Naive thymus-derived CD8-positive, alpha-beta T cell (primary cell): ENCODE measurements at places on chromosomes 5 and 9. TPM values are rescaled to one million over a fixed set of nuclear protein-coding genes. Genes with fewer than 3 reads are reported as not detected.

DNA sequence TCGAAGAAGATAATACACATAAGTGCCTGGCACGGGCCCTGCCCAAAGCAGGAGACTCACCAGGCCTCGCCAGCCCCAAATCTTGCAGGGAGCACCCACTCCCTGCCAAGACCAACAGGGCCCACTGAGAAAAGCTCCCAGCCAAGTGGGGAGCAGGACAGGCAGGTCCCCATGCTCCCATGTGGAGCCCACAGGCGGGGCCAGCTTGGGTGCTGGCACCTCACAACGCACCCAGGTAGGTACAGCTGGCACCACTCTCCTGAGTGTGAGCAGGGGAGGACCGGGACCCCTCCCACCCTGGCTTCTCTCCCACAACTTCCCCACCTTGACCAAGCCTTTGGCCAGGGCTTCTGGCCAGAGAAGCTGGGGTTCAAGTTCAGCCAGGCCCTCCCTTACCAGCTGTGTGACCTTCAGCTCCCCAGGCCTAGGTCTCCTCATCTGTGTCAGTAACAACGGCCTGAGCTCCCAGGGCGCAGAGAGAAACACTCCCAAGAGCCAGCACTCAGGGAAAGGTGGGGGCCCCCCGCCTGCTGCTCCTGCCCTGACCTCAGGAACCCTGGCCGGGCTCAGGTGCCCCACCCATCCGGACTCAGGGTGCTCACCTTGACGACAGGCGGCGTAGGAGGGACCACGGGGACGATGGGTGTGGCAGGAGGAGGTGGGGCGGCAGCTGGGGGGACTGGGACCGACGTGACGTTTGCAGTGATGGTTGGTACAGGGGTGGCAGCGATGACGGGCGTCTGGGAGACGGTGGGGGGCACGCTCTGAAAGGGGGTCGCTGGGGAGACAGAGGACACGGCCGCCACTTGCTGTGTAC lies 17.8 kb downstream of the BRD3 start:
- H3K4me3 ChIP-seq = no peak overlapping the region
- no peak overlapping the region for H3K27ac ChIP-seq
- H3K36me3 ChIP-seq = no peaks in the 10 kb centered on the region

- H3K4me3 ChIP-seq = no peak overlapping the region
- no peak for DNase-seq
- no peaks in the 10 kb centered on the region for H3K27me3 ChIP-seq
- H3K27ac ChIP-seq = no peak overlapping the region
- H3K4me1 ChIP-seq = peaks cover 21% of the 10 kb centered on the region
Measured at GRCh38 chr5:87300744-87301143, 33.1 kb downstream of the RASA1 start.

DNA sequence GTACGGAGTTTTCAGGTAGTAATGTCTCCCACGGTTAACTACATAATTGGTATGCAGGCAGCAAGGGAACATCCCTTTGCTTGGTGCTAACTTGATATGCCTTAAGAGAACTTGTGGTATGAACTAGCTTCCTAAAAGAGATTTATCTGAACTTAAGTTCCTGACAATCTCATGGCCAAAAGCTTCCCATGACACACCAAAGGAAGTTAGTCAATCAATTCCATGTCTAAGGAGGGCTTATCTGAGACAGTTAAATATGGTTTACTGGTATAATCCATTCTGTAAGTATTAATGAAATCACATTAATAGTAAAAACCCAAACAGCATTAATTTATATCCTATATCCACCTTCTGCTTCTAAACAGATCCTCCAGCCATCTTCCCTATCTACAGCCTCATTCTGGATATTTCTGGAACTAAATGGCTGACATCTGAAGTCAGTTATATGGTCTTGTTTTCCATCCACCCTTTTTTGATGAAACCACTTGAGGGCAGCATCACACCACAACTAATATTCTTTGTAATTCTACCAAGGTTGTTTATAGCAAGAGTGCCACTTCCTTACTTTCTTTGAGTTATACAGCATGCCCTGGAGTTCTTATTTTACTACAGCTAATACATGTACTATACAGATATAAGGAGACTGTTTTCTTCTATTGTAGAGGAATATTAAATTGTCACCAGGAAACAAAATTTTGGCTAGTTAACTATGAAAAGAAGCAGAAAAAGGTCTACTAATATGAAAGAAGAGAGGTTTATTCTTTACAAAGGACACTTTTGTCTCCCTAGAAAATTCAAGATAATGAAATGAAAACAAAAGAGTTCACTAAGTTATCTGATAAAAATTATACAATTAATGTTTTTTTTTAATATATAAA lies 34.7 kb downstream of the SHOC1 start:
- no peaks in the 10 kb centered on the region for H3K36me3 ChIP-seq

GRCh38 chr9:81052846-81053245 lies 636.5 kb downstream of the TLE1 start:
- no peaks in the 10 kb centered on the region for H3K27me3 ChIP-seq
- no peaks in the 10 kb centered on the region for H3K4me1 ChIP-seq
- H3K36me3 ChIP-seq = no peaks in the 10 kb centered on the region
- DNase-seq = no peak
- no peak overlapping the region for H3K4me3 ChIP-seq
- no peak overlapping the region for H3K27ac ChIP-seq

- H3K4me1 ChIP-seq = peaks cover 5% of the 10 kb centered on the region
- DNase-seq = no peak
- peaks cover 56% of the 10 kb centered on the region for H3K27me3 ChIP-seq
- no peaks in the 10 kb centered on the region for H3K36me3 ChIP-seq
Measured at GRCh38 chr5:170641589-170642031, 137.8 kb downstream of the KCNIP1 start.

DNA sequence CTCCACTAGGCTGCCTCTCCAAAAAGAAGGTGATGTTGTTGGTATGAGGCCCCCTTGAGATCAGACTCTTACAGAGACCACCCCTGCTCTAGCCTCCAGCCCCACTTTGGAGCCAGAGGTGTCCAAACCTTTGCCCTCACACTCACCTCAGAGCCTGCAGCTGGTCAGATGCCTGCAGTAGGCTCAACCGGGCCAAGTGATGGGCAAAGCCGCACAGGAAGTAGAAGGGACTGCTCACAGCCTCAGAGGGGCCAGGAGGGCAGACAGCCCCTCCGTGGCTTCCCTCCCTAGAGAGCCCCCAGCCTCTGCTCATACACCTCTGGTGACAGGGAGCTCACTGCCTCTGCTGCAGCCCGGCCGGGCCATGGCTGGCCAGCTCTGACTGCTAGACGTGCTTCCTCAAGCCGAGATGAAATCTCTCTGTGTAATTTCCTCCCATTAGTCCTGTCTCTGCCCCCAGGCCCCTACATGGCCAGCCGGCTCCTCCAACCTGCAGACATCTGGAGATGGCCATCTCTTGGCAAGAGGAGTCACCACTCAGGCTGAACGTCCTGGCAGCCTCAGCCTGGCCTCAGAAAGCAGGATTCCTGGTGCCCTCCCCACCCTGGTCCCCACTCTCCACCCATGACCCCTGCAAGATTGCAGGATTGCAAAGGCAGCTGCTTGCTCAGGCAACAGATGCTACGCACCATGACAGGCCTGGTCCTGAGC lies 7.3 kb upstream of the TCF7 start:
- peaks cover 79% of the 10 kb centered on the region for H3K4me1 ChIP-seq
- H3K27me3 ChIP-seq = no peaks in the 10 kb centered on the region
- H3K4me3 ChIP-seq = no peak overlapping the region
- DNase-seq = no peak
- peak overlapping the region; percentile 91 for H3K27ac ChIP-seq

- H3K27ac ChIP-seq = no peak overlapping the region
- H3K27me3 ChIP-seq = peaks cover 8% of the 10 kb centered on the region
- H3K4me1 ChIP-seq = peaks cover 1% of the 10 kb centered on the region
- no peak overlapping the region for H3K4me3 ChIP-seq
- H3K36me3 ChIP-seq = no peaks in the 10 kb centered on the region
Measured at GRCh38 chr9:69580582-69581214, 91.5 kb downstream of the APBA1 start.

DNA sequence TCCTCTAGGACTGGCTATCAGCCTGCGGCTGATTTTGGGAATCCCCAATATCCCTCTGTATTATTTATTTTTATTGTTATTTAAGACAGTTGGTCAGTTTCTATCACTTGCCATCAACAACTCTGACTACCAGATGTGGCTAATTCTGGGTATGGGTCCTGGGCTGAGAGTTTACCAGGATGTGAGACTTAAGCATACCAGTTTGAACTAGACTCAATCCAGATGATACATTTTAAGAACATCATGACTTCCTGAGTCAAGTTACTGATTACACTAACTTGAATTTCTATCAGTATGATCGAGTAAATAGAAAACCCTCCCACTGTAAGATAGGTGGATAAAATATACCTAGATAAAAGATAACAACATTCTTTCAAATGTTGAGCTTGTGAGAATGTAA lies 634.0 kb downstream of the MAT2B start:
- H3K4me1 ChIP-seq = no peaks in the 10 kb centered on the region
- no peak for DNase-seq
- H3K36me3 ChIP-seq = no peaks in the 10 kb centered on the region
- no peak overlapping the region for H3K4me3 ChIP-seq
- H3K27me3 ChIP-seq = no peaks in the 10 kb centered on the region
- no peak overlapping the region for H3K27ac ChIP-seq

DNA sequence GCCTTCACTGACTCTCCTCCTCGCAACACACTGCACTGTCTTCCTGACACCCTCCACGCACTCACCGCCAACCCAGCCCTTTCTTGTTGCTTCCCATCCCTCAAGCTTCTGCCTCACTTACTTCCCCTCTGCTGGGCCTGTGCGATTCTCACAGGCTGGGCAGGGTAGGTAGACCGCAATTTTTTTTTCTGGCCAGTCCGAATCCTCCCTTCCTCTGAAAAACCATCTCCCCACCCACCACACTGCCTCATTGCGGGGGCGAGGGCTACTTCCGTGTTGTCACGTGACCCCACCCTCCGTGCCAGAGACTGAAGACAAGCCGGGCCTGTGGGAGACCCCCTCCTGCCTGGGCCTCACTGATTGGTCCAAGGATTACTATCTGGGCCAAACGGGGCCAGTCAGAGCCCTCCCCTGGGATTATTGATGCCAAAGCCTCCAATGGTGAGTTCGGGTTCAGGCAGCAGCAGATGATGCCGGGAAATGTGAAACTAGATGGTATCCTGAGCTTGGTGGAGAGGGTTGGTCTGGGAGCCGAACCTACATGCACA lies 73.1 kb downstream of the STK10 start:
- H3K27ac ChIP-seq = peak overlapping the region; percentile 99
- DNase-seq = peak; percentile 64
- H3K27me3 ChIP-seq = no peaks in the 10 kb centered on the region
- peaks cover 15% of the 10 kb centered on the region for H3K36me3 ChIP-seq
- peaks cover 85% of the 10 kb centered on the region for H3K4me1 ChIP-seq

GRCh38 chr9:31847963-31848362 lies 536.5 kb upstream of the ACO1 start:
- H3K27ac ChIP-seq = no peak overlapping the region
- H3K4me3 ChIP-seq = no peak overlapping the region
- no peak for DNase-seq
- H3K27me3 ChIP-seq = no peaks in the 10 kb centered on the region
- H3K36me3 ChIP-seq = no peaks in the 10 kb centered on the region

DNA sequence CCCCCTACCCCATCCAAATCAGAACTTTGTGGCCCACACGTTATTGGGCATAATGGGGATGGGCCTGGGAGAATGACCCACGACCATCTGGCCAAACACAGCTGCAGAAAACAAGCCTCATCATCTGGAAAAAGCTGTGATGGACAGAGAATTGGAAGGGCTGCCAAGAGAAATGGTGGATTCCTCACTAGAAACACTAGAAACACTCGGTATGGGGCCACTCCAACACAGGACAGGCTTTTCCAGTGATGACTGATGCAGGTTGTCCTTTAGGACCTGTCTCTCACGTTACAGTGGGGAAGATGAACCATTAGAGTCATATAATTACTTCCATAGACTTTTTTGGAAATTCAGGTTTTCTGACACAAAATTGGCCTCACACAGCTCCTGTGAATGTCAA lies 172.4 kb upstream of the TARS1 start:
- H3K4me3 ChIP-seq = no peak overlapping the region
- H3K27me3 ChIP-seq = no peaks in the 10 kb centered on the region
- H3K36me3 ChIP-seq = no peaks in the 10 kb centered on the region

DNA sequence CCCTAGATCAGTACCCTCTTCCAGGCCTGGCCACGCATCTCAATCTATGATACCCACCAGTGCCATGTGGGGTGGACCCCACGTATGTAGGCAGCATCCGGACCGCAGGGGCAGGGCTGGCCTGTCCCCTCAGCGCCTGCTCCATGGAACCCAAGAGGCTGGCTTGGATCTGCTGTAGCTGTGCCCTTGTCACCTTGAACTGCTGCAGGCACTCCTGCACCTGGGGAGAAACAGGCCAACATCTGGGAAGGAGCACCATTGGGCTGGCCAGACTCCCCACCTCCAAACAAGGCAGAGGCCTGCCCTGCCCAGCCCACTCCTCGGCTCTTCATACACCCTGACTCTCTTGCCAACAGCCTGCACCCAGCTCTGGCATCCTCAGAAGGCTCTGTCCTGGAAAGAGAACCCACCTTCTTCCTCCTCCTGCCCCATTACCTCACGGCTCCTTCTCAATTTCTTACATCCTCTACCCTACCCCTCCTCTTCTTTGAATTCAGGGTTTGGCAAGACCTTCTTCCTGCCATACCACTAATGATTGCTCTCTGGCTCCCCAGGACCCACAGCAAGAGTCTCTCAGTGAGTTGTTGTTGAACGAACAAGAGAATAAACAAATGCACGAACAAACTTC lies 7.7 kb downstream of the HK3 start:
- no peak overlapping the region for H3K4me3 ChIP-seq
- no peaks in the 10 kb centered on the region for H3K4me1 ChIP-seq
- peaks cover 8% of the 10 kb centered on the region for H3K27me3 ChIP-seq
- no peak for DNase-seq
- H3K27ac ChIP-seq = no peak overlapping the region

FGF1 gene
- total RNA-seq = not detected

RETREG1 gene
- total RNA-seq = 78.3 TPM

LCNL1 gene
- 0.44 TPM for total RNA-seq

PKD2L2 gene
- not detected for total RNA-seq

ORM1 gene
- not detected for total RNA-seq

NKD2 gene
- total RNA-seq = not detected

TMEM8B gene
- 8.8 TPM for total RNA-seq

SPINK7 gene
- total RNA-seq = not detected

ALG2 gene
- 17.3 TPM for total RNA-seq
